ENCODE measurements at places on chromosomes 1 and 21.

DNA sequence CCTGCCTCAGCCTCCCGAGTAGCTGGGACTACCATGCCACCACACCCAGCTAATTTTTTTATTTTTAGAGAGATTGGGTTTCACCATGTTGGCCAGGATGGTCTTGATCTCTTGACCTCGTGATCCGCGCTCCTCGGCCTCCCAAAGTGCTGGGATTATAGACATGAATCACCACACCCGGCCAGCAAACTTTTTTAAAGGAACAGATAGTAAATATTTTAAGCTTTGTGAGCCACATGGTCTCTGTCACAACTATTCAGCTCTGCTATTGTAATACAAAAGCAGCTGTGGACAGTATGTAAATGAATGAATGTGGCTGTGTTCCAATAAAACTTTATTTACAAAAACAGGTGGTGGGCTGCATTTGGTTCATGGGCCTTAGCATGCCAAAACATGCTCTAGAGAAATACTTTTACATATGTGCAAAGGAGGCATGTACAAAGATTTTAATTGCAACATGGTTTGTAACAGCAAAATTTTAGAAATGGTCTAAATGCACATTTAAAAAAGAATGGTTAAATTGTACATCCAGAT, 47.0 kb downstream of the CDCP2 start:
- DNase-seq = no peak

DNA sequence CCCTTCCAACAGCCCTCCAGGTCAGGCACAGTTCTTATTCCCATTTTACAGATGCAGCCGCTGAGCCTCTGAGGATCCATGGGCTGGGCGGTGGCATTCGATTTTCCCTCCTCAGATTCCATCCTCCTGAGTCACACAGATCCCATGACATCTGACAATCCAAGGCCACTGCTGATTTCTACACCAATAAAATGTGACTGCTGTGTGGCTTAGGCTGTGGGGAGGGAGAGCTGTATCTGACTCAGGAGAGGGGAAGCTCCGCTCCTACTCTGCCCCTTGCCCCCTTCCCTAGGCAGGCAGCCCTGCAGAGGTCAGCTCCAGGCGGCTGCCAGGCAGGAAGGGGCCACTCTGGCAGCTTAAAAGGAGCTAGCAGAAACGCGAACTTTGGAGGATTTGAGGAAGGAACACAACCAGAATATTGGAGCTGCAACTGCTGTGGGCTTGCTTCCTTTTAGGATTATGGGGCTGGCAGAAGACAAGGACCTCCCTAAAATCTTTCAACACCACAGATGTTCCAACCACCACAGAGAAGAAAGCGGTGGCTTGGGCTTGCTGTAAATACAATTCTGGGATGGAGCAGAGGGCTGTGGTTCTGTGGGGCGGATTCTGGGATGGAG, 50.0 kb downstream of the MRPL37 start:
- no peak for DNase-seq

GRCh38 chr1:214380986-214381695, 100.2 kb downstream of the SMYD2 start:
- no peak for DNase-seq

DNA sequence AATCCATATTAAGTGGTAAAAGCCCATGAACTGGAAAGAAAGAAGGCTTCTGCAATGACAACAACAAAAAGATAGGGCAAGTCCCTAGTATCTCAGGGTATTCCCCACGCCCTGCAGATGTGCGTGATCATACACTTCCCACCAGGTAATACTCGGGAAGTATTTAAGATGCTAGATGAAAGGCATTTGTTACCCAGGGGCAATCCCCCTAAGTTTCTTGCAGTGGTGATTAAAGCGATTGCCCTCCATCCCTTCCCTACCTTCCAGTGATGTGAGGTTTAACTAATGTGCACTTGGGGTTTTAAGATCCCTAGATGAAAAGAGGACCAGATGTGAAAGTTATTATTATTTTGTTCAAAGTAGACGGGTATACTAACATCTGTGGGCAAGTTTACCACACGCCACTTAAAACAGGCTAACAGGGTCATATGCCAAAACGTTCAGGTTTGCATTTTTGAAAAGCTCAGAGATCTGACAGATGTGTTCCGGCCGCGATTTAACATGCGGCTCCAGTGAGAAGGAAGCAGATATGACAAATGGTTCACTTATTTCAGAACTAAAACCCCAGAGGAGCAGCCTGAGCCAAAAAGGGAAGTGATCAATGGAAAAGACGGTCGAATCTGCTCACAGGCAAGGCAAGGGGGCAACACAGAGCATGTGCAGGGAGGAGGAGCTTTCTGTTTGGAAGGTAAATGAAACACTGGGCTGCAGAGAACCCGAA, 17.4 kb downstream of the TIAM1 start:
- no peak for DNase-seq

- DNase-seq = no peak
Measured at GRCh38 chr21:34567604-34568155, 47.2 kb downstream of the RCAN1 start.

DNA sequence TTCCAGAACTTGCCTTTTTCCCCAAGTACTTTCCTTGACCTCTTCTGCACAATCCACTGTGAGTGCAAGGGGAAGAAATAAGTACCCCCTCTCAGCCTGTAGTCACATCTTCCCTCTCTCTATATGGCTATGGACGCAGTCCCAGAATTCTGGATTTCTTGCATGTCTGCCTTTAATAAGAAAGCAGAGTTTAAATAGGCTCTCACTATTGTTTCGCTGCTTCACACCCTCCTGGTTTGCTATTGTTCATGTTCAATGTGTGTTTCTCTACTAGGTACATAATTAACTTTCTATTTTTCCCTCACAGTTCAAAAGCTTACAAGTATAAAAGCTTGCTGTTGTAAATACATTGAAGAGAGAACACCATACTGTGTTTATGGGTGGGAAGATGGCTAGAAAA, 181.5 kb upstream of the C1orf105 start:
- DNase-seq = no peak

- DNase-seq = no peak
Measured at GRCh38 chr1:229024528-229025130, 246.3 kb upstream of the RAB4A start.

DNA sequence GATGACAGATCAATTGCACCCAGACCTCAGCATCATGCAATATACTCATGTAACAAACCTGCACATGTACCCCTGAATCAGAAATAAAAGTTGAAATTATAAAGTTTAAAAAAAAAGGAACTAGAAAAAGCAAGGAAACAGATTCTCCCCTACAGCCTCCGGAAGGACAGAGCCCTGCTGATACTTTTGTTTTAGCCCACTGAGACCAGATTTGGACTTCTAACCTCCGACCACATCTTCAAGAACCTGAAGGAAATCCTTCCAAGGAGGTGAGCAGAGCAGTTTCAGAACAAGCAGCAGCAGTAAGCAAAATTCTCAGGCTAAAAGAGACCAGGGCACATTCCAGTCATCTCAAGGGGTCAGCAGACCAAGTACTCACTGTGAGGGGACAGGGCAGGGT, 54.5 kb downstream of the TM2D1 start:
- DNase-seq = no peak

DNA sequence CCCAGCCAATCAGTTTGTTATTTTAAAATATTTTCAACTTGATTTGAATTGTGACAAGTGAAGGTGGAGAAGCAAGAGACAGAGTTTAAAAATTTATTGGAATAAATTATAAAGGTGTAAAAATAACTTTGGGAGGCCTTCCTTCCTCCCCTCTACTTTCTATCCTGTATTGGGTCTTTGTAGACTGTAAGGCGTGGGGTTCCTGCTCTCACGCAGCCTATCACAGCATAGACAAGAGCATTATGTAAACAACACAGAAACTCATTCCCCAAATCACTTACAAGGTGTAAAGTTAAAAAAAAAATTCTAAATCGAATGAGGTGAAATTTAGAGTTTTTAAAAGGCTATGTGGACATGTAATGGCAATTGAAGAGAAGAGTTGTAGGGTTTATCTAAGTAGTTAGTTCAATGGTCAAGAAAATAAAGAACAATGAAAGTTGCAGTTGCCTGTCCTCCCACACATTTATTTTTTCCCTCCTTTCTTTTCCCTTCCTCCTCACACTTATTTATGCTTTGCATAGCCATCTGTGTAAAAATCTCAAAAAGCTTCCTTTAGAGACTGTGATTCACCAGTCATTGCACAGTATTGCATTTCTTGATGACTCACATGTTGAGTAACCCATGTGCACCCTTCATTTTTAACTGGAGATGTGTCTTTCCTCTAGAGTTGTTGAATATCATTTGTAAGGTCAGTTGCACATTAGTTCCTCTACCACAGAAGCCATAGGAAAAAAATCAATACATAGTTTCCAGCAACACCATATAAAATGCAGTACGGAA, 242.2 kb downstream of the PTPRC start:
- no peak for DNase-seq

DNA sequence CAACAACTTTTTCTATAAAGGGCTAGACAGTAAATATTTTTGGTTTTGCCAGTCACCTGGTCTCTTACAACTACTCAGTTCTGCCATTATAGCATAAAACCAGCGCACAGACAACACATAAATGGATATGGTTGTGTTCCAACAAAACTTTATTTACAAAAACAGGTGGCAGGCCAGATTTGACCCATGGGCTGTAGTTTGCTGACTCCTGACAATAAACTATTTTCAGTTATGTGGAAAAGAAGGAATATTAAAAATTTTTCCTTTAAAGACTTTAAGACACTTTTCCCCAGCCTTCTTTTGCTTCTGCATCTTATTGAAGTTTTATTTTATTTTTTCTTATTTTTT, 16.0 kb downstream of the EIF2D start:
- DNase-seq = no peak

DNA sequence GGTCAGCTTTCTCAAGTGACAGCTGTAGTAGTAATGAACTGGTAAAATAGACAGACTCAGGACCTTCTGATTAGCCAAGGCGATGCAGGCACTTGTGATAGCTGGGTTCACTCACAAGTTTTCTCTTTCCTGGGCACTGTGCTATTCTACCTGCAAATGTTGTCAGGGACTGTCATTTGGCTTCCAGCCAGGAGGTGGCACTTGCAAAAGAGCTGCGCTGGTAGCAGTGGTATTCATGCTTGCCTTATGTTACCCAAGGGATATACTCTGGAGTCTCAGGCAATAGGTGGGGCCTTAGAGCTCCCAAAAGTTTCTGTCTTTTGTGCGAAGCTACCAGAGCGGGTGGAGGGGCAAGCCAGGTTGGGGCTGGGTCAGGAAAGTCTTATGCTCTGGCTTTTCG, 23.5 kb downstream of the IFI44 start:
- peak; percentile 44 for DNase-seq

DNA sequence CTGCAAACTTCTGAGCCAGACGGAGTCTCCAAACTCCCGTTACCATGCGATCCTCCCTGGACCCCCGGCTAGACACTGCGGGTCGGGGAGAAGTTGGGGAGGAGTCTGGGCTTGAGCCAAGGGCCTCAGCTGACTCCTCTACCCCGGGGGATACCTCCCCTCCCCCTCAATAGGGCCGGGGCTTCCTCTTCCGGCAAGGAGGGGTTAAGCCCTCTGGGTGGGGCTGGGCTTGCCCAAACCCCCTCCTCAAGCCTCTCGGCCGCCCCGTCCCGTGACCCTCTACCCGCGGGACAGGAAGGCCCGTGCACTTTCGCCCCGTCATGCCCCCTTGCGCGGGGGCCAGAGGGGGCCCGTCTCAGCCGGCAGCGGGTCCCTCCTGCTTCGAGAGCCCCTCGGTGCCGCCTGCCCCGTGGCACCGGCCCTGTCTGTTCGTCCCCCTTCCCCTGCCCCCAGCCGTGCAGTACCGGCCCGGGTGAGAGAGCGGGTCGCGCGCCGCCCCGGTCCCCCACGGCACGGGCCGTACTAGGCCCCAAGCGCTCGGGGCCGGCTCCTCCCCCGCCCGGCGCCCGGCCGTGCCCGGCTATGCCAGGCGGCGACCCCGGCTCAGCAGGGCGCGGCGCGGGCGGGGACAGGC, 652 bp downstream of the ARL8A start:
- peak; percentile 88 for DNase-seq

- DNase-seq = no peak
Measured at GRCh38 chr1:212271234-212271633, 14.0 kb upstream of the PPP2R5A start.

DNA sequence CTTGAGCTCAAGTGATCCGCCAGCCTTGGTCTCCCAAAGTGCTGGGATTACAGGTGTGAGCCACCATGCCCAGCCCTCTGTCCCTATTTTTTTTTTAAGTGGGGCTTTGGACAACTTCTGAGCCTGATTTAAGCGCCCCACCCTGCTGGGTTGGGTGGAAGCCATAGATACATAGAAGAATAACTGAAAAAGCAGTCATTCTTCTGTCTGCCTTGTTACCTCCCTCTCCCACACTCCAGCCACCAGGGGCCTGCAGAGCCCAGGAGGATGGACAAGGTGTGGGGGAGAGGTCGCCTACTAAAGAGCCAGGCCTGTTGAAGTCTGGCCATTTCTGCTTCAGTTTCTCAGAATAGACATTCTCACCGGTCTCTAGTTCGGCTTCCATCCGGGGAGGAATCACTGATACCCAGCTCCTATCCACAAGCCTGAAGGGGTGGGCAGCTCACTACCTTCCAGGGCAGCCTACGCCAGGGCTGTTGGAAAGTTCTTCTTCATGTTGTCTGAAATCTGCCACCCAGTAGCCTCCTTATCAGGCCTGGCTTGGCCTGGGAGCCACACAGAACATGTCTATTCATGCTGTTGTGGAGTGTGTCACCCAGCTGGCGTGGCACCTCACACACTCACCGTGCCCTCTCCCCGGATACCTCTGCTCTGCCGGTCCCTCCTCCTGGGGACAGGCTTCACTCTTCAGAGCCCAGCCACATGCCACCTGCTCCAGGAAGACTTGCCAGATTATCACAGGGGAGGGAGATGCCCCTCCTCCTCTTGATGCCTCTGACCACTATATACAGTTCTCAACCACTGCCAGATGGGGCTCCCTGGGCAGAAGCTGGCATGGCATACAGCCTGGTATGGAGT, 27.7 kb downstream of the KNCN start:
- peak; percentile 57 for DNase-seq

DNA sequence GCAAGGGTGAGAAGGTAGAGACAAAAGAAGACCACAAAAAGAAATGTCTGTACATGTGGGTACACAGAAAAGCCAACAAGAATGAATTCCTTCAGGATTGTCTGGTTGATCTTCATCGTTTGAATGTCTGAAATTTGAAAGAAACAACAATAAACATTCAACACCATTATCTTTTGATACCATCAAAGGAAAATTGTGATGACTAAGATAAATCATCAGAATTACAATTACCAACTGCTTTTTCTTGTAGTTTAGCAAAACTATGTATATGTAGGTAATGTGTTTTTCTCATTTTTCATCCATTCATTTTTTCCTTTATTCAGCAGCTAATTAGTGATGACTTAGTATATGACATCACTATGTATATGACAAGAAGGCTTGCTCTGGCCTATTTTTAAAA, at the start of gene OR10X1:
Gene OR10X1, minus strand, starts transcription at position 167 of the 400 bp plus-strand sequence. Its CDS starts 0 bp downstream, at position 167.
- DNase-seq = no peak

GRCh38 chr1:23526329-23527041, 4.5 kb downstream of the E2F2 start:
- DNase-seq = no peak

- no peak for DNase-seq
Measured at GRCh38 chr1:85608851-85609250, 28.3 kb downstream of the CCN1 start.

DNA sequence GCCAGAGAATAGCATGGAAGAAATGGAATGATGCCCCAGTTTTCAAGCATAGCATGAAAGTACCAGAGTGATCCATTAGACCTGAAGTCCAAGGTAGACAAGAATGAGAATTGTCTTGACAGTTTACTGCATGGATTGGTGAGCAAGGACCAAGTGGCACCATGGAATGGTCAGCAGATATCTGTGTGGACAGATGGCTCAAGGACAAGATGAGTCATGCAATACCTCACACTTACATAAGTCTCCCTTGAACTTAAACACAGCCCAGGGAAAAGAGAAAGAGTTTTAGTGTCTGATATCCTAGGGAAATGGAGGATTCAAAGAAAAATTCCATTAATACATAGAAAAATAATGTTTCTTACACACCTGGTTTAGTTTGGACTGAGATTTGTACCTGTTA, 195.2 kb downstream of the MRPL39 start:
- no peak for DNase-seq

Measured in WERI-Rb-1 (cell line).